ENCODE measurements at places on chromosomes 1 and 21.
A peak's percentile ranks its signal among the peaks of the same experiment; 100 is the strongest.

GRCh38 chr1:59638231-59638711 lies 176.5 kb upstream of the HOOK1 start:
- no peak for DNase-seq

GRCh38 chr1:154755858-154756730 lies 114.0 kb downstream of the KCNN3 start:
- DNase-seq = no peak

DNA sequence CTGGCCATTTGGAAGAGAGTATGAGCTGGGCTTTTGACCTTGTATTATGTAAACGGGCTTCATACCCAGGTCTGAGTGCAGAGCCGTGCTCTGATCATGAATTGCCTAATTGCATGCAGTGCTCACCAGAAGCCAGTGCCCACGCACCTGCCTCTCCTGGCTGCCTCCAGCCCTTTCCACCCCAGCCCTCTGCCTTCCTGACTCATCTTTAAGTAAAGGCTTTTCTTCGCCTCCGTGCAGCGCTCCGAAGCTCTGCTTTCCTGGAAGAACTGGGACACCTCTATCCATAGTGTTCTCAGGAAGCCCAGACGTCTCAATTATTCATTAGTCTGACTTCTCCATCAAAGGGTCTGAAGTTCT lies 413.7 kb downstream of the PTPRU start:
- DNase-seq = no peak

GRCh38 chr1:187809549-187809948 lies 980.8 kb downstream of the PLA2G4A start:
- no peak for DNase-seq

DNA sequence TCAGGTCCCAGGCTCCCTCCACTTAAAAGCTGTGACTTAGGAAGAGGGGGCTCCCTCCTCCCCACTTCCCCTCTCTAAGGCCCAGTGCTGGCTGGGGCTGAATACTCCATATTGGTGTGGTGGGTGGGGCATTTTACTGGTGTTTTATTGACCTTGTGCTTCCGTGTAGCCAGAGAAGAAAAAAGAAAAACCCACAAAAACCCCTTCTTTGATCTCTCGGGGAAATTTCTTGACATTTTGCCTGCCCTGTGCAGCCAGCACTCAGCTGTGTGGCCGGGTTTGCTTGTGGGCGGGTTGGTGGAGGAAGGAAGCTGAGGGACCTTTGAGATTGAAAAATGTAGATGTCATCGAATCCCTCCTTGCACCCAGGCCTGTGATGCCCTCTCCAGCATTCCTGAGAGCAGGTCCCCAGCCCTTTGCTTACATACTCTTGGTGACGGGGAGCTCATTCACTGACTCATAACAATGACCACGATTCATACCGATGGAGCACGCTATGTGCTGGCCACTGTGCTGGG lies 24.8 kb downstream of the TNFRSF8 start:
- DNase-seq = peak; percentile 32

GRCh38 chr1:180926164-180926981 lies 13.7 kb downstream of the KIAA1614 start:
- no peak for DNase-seq

DNA sequence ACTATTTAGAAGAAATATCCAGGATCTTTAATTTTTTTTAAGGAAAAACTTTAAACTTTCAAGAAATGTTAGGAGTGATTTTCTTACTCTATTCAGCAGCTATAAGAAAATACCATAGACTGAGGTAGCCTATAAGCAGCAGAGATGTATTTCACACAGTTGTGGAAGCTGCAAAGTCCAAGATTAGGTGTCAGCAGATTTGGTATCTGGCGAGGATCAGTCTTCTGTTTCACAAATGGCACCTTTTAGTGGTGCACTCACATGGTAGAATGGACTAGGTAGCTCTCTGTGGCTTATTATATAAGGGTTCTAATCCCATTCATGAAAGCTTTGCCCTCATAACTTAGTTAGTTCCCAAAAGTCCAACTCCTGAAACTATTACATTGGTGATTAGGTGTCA lies 207.4 kb downstream of the NCAM2 start:
- no peak for DNase-seq

GRCh38 chr1:186503190-186503589 lies 42.3 kb upstream of the PDC start:
- no peak for DNase-seq

DNA sequence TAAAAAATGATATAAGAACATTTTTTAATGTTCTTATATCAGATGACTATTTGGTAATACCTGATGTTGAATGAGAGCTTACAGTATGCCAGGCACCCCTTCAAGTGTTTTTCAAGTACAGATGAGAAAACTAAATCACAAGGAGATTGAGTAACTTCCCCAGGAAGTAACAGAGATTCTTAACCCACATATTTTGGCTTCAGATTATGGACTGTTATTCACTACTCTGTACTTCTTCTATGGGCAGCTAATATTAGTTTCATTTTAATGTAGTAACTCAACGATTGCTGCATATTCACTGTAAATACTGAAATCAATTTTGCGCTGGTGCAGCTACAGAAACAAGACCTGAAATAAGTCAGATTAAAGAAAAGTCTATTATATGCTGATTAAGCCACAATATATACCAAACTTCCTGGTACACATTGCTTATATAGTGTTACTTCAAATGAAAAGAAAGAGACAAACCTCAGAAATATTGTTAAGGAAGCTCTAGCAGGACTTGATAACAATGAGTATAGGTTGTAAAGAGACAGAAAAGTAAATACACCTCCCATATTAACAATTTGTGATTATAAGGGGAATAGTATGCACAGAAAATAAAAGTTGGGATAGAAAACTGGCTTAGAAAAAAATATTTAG lies 19.7 kb downstream of the DPYD start:
- DNase-seq = no peak

GRCh38 chr1:2606881-2607621 lies 20.5 kb downstream of the PRXL2B start:
- no peak for DNase-seq

DNA sequence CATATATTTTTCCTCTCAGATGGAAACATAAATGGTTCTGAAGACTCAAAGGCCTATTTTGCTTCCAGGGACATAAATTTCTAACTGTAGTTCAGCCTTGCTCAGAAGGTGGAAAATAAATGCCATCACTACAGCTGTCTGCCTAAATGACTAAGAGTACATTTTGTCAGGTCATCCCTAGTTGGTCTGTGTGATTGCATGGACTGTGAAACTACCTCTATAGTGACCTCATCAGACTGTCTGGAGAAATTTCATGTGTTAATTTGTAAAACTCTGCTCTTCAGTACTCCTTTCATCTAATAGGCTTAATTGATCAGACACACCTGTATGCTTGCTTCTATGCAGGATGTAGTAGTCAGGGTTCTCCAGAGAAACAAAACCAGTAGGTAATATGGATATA lies 886.9 kb downstream of the AMY1C start:
- DNase-seq = no peak

- DNase-seq = no peak
Measured at GRCh38 chr1:88371436-88372023, 312.5 kb upstream of the PKN2 start.

- DNase-seq = no peak
Measured at GRCh38 chr1:116690849-116691406, 23.4 kb upstream of the IGSF3 start.

- DNase-seq = no peak
Measured at GRCh38 chr1:65026235-65026634, 59.9 kb upstream of the JAK1 start.

DNA sequence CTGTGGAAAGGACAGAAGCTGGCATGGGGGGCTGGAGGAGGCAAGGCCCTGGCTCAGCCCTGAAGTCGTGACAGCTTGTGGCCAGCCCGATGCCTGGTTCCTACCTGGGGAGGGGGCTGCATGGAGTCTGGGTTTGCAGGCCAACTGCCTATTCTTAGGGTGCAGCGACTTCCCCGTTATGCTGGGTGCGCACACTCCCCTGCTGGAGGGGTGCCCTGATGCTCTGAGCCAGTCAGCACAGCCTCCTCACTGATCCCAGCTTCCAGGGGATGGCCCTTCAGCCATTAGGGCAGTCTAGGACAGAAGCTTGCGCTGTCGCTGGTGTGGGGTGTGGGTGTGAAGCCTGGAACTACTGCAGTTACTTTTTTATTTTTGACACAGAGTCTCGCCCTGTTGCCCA lies 30.0 kb upstream of the SLC19A1 start:
- no peak for DNase-seq

Data from stimulated activated naive CD4-positive, alpha-beta T cell treated with Interleukin-2 at 50 U/mL for 16 hours (primary cell).